NCI-H510A treated with DMSO at 0.1 percent for 48 hours (cell line): ENCODE measurements at places on chromosomes 6 and 20.

- DNase-seq, result no peak
These were observed 122.8 kb downstream of the ALDH8A1 start for GRCh38 chr6:134826889-134827737.

- no peak for DNase-seq
These were observed 121.6 kb downstream of the DHX35 start for GRCh38 chr20:39083761-39084160.

GRCh38 chr6:129744201-129744879, 34.4 kb upstream of the ARHGAP18 start:
- DNase-seq, result peak; percentile 63

GRCh38 chr6:20033697-20034407, 178.4 kb downstream of the MBOAT1 start:
- no peak for DNase-seq

- no peak for DNase-seq
These were observed 29.5 kb downstream of the TRMT11 start for GRCh38 chr6:126015863-126016262.

GRCh38 chr20:55684578-55684977, 320.7 kb downstream of the CBLN4 start:
- DNase-seq, result no peak
